ENCODE measurements at places on chromosomes 6 and 20.
A peak's percentile ranks its signal among the peaks of the same experiment; 100 is the strongest.

DNA sequence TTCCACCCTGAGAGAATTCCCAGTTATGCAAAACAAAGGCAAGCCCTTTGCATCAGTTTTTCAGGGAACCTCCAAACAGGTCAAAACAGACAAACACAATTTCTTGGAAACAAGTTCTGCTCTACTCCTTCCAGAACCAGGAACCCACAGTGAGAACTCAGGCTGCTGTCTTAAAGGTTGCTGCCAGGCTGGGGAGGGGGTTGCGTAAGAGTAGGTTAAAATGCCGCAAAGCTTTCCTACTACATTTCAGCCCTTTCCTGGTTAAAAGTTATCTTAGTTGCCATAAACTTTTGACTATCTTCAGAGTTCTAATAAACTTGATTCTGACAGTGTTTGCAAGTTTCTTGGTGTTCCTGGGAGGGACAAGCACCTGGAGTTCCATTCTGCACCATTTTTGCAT is 33.8 kb downstream of the KPNA5 start:
- no peak for DNase-seq

DNA sequence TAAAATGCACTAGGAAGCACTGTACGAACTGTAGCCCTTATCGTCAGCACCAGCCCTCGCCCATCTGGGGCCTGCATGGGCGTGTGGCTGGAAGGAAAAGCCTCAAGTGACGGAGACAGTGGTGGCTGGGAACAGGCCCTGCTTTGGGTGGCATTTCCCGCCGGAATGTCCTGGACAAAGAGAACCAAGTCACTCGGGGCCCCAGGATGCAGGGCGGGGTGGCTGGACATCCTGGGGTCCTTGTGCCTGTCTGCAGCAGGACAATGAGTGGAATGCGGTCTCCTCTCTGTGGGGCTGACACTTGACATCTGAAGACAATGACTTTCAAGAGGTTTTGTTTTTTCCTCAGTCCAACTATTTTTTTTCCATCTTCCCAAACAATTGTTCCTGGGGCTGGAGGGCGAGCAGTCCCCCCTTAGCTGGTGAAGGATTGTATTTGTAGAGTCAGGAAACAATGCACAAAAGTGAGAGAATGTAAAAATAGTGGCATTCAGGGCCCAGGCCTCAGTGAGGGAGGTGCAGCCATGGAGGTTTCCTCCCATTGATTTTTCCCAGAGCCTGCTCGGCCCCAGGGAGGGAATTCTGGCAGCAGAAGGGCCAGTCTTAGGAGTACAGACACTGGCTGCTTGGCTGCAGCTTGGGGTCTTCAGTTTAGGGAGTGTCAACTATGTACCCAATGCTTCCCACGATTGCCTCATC is 64.4 kb downstream of the PREX1 start:
- DNase-seq = no peak

- DNase-seq = no peak
These were observed 14.2 kb downstream of the FARS2 start for GRCh38 chr6:5275497-5275896.

GRCh38 chr6:33428966-33429749 is 9.3 kb downstream of the SYNGAP1 start:
- no peak for DNase-seq

GRCh38 chr20:48002517-48002970 is 217.3 kb upstream of the SULF2 start:
- DNase-seq = no peak

- no peak for DNase-seq
These were observed 442.3 kb downstream of the CDH26 start for GRCh38 chr20:60400567-60400966.

GRCh38 chr6:17086469-17086868 is 15.4 kb upstream of the STMND1 start:
- DNase-seq = peak; percentile 63

- no peak for DNase-seq
These were observed 261.4 kb downstream of the ZNF217 start for GRCh38 chr20:53332022-53332837.

- DNase-seq = no peak
These were observed 50.0 kb upstream of the CLDN20 start for GRCh38 chr6:155213611-155214372.

- DNase-seq = no peak
These were observed 33.2 kb upstream of the SLC22A23 start for GRCh38 chr6:3489961-3490624.

GRCh38 chr20:6036213-6036612 is 17.6 kb downstream of the LRRN4 start:
- DNase-seq = no peak

GRCh38 chr20:33983371-33983770 is 10.3 kb upstream of the RALY start:
- DNase-seq = no peak

GRCh38 chr6:26597821-26598220 is 1.1 kb downstream of the ABT1 start:
- no peak for DNase-seq

DNA sequence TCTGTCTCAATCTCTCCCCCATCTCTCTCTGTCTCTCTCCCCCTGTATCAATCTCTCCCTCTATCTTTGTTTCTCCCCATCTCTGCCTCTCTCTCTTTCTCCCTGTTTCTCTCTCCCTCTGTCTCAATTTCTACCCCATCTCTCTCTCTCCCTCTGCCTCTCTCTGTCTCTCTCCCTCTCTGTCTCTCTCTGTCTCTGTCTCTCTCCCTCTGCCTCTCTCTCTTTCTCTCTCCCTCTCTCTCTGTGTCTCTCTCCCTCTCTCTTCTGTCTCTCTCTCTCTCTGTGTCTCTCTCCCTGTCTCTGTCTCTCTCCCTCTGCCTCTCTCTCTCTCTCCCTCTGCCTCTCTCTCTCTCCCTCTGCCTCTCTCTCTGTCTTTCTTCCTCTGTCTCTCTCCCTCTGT is 62.6 kb downstream of the DACT2 start:
- no peak for DNase-seq

DNA sequence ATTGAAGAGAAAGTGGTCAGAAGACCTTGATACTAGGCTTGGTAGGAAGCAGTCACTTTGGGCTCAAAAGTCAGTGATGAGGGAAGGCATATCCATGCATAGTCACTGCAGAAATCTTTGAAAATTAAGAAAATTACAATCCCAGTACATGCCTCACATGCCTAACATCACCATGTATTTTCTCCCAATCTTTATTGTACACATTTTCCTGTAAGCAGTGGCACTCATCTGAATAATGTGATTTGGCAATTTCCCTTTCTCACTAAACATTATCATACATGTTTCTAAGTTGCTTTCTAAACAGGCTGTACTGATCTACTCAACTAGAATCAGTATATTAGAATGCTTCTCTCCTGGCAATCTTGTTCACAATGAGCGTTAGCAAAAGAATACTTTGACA is 280.7 kb upstream of the SUPT3H start:
- DNase-seq = no peak

- DNase-seq = no peak
These were observed 790.1 kb upstream of the SLC35B3 start for GRCh38 chr6:9225441-9225871.

DNA sequence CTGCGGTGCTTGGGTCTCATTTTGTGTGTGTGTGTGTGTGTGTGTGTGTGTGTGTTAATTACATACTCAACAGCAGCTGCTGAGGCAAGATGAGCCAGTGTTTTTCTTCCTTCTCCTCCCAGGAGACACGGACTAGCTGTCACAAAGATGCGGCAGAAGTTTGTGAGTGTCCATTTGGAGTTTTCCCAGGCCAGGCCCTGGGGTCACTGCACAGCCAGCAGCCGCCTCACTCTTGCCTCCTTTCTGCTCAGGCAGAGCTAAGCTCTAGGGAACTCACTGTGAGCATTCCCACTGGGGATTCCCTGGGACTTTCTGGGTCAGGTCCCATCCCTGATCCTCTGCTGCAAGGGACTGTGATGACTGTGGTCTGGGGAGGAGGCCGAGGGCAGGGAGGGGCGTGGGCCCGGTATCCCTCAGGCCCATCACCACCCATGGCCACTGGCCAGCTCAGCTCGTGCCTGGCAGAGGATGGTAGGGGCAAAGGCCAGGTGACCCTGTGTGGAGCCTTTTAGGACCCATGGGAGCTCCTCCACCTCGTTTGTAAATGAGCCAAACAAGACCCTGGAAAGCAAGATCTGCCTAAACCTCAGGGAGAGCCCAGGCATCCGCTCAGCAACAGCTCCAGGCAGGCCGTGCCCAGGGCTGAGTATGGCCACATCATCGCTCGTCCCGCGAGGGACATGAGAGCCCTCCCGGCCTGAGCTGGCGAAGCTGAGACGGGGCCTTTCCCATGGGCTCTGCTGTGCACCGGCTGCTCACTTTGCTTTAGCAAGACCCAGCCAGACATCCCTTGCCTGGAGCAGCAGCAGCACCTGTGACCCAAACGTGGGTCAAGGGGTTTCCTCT is 102.0 kb downstream of the PSMB1 start:
- DNase-seq = no peak

GRCh38 chr20:31476643-31477215 is 1.6 kb downstream of the REM1 start:
- DNase-seq = no peak

DNA sequence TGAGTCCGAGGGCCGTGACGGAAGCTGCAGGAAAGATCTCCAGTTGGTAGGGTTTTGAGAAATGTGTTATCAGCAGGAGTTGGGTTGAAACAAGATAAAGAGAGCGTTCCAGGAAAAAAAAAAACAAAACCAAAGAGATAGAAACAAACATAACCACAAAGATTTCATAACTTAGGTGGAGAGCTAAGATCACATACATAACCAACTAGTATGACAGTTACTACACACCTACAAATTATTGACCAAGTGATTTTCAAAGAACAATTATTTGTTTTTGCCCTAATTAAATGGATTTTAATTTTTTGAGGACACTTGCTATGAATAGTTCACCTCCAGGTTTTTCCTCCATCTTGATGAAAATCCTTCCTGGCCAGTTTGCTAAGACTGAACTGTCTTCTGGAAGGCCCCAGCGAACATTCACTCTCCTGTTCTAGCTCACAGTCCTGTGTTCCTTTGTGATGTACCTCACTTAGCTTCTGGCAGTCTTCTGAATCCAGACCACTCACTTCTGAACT is 69.4 kb downstream of the SNX9 start:
- DNase-seq = no peak

DNA sequence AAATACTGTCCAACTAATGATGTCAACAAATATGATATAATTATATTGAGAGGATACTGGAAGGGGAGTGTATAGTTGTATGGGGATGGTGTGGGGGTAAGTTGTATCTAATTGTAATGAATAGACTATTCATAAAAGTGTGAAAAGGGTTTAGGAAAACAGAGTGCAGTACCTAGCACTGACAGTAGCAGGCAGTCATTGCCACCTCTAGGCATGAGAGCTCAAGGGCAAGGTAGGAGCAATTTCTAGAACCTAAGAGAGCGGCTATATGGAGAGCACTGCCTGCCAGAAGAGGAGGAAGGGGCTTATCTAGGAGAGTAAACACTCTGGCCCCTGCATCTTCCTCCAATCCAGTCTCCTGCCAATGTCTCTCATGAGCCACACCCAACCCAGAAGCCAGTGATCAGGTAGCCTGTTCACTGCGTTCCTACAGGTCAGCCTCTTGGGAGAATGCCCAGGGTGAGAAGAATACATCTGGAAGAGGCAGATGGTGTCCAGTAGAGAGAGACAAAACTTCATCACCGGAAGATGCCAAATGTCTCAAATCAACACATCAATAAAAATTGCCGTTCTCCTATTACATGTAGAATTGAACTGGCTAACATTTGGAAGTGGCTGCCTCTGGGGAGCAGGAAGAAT is 200.0 kb downstream of the LY86 start:
- no peak for DNase-seq

DNA sequence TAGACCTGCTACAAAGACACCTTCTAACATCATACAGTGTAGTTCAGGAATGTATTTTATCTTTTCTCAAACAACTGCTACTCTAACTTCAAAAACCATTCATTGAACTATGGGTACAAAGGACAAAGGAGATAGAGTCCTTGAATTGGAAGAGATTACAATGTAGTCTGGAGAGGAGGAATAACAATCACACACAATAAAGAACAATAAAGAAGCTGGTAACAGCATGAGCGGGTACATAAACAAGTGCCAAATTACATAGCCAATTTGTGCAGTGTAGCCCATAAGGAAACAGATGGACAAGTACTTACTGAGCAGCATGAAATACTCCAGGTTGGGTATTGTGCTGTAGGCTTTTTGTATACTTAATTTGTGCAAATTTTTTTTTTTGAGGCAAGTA is 44.3 kb downstream of the OSTM1 start:
- peak; percentile 40 for DNase-seq

DNA sequence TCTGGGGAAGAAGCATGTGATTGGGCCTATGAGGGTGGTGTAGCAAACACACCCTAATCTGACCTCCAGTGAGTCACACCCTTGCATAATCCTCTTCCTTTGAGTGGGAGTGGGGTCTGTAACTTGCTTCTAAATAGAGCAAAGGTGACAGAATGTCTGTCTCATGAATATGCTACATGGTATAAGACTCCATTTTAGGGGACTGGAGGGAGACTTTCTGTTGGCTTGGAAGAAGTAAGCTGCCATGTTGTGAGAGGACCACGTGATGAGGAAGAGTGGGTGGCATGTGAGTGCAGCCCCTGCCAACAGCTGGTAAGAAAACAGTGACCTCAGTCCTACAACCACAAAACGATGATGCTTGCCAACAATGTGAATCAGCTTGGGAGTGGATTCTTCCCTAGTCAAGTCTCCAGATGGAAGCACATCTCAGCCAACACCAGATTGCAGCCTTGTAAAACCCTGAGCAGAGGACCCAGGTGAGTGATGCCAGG is 3.7 kb downstream of the AK9 start:
- DNase-seq = no peak

- no peak for DNase-seq
These were observed 168.1 kb upstream of the HDDC2 start for GRCh38 chr6:125469915-125470314.

DNA sequence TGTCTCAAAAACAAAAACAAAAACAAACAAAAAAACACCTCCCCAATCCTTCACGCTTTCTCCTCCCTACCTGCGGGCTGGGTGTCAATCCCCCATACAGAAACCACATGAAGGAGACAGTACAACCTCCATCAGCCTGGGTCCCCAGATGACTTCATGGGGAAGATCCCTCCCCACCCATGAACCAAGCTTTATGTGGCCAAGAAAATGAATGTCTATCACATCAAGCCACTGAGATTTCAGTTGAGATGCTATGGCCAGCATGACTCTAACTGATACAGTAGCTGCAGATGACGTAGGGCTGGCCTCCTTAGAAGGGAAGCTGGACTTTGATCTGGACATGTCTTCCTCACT is 21.2 kb upstream of the BNIP5 start:
- no peak for DNase-seq

DNA sequence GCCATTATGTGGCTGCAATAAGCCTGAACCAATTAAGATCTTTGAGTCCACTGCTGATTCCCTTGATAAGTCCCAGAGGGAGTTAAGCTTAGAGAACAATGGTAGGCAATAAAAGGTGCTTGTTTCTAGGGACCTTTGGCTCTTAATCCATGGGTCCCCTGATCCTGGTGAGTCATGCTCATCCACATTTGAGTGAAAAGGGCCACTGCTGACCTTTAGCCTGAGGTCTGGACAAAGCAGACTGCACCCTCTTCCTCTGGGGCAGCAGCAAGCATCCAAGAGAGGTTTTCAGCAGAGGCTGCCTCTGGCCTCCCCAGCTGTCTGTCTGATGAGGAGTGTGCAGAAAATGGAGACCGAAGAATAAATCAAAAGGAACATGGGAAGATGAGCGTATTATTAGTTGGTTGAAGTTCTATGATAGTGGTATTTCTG is 16.1 kb upstream of the SCGN start:
- DNase-seq = peak; percentile 97

GRCh38 chr20:63778857-63779256 is 39.3 kb downstream of the SLC2A4RG start:
- DNase-seq = no peak

GRCh38 chr20:17666481-17666880 is 15.6 kb downstream of the RRBP1 start:
- DNase-seq = no peak

GRCh38 chr20:8557711-8558110 is 425.6 kb downstream of the PLCB1 start:
- DNase-seq = no peak

Measured in HepG2 (cell line).